ENCODE measurements at places on chromosomes 4 and X.

DNA sequence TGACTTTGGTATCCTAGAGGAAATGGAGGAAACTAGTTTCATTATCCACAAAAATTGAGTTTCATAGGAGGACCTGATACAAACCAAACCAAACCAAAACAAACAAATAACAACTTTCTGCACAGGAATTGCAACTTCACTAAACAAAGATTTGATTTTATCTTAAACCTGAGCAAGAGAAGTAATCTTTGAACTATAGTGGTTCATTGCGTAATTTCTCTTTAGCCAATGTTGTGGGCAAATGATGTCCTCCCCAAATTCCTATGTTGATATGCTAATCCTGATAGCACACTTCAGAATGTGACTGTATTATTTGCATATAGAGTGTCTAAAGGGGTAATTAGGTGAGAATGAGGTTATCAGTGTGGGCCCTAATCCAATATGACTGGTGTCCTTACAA, 102.4 kb downstream of the CAMK2D start:
- no peak for DNase-seq

GRCh38 chr4:88823058-88823919, 125.7 kb upstream of the NAP1L5 start:
- DNase-seq, result peak; percentile 34

- no peak for DNase-seq
Measured at GRCh38 chr4:15233264-15233597, 194.6 kb upstream of the C1QTNF7 start.

- DNase-seq, result no peak
Measured at GRCh38 chr4:107125496-107125895, 89.4 kb upstream of the DKK2 start.

DNA sequence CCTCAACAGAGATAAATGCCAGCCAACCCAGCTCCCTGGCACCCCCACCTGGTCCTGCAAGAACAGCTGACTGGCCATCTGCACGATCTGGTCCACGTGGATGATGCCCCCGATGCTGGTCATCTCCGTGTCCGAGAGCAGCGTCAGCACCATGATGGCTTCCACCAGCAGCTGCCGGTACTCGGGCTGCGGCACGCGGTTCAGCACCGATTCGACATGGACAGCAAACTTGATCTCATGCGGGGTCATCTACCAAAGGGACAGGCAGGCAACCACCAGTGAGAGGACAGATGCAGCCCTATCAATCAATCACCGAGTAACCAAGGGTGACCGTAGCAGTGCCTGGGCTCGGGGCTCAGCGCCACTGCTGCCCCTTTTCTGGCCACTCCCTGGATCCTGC, 89.8 kb downstream of the PHKA2 start:
- DNase-seq, result no peak

- no peak for DNase-seq
Measured at GRCh38 chr4:77805840-77806239, 13.3 kb downstream of the CNOT6L start.

DNA sequence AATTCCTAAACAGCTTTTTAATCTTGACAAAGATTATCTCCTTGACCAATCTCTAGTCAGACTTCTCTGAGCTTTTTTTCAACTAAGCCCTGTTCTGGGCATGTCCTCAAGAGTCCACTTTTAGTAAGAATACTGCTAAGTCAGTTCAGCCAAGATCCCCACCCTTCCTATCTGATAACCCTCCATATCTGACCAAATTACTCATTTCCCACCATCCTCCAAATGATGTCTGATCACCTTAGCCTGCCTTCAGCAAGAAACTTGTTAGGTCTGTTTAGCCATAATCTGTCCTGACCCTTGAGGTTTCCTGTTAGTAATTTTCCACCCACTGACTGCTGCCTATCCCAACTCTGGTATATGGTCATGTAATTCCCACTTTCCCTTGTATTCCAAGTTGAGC, 65.2 kb downstream of the FAM13A start:
- DNase-seq, result no peak

DNA sequence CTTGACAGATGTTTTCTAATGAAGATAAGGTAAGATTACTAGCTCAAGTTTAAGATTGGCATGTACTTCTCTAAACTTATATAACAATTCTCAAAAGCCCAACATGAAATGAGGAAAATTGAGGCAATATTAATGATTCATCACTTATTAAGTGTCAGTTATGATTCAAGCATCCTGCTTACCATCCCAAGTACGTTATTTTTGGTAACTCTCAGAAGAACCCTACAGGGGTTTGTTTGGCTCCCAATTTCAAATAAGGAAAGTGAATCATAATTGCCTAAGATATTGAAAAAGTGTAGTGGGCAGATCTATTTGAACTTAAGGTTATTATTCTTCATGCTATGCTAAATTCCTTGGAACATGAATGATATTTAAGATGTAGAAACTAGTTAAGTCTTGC, 387.9 kb upstream of the TENM3 start:
- no peak for DNase-seq

GRCh38 chrX:109920325-109920724, 82.6 kb upstream of the TMEM164 start:
- DNase-seq, result no peak

DNA sequence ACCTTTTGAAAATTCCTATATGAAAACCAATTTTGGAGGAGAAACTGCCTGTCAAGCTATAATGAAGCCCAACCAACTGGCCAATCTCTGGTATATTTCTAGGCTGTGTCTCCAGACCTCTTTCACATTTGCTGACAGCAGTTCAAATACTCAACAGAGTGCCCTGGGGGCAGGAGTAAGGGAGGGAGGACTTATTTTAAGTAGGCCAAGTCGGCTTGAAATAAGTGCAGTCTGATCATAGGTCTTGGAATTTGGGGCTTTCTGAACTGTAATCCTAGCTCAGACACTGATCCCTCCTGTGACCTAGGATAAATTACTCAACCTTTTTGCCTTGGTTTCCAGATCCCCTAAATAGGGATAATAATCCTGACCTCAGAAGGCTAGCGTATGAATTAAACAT, 59.4 kb upstream of the SLC7A11 start:
- no peak for DNase-seq

GRCh38 chrX:70025464-70025863, 24.3 kb downstream of the AWAT2 start:
- no peak for DNase-seq

GRCh38 chrX:18426004-18426320, 554 bp downstream of the CDKL5 start:
- DNase-seq, result no peak

DNA sequence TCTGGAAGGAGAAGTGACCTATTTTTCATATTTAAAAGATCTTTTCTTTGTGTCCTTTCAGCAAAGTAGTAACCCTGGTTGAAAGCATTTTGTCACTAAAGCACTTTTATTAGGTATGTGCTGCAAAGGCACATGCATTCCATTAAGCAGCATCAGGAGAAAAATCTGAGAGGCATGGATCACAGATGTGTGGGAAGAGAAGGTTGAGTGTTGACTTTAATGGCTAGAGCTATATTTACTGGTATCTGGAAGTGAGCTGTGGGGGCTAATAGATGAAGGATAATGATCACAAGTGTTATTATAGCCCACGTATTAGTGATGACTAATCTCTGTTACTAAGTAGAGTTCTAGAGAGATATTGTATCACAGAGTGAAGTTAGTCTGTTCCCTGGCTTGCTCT, 1520.7 kb downstream of the ARAP2 start:
- DNase-seq, result no peak

- DNase-seq, result no peak
Measured at GRCh38 chrX:79170476-79171035, 26.1 kb downstream of the GPR174 start.

DNA sequence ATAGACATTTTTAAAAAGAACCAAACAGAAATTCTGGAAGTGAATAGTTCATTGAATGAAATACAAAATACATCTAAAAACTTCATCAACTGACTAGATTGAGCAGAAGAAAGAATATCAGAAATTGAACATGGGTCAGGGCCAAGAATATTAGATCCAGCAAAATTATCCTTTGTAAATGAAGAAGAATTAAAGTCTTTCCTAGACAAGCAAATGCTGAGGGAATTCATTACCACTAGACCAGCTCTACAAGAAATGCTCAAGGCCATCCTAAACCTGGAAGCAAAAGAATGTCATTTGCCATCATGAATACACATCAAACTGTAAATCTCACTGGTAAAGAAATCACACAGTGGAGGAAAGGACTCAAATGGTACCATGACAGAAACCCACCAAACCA, 72.7 kb upstream of the RPL34 start:
- no peak for DNase-seq

DNA sequence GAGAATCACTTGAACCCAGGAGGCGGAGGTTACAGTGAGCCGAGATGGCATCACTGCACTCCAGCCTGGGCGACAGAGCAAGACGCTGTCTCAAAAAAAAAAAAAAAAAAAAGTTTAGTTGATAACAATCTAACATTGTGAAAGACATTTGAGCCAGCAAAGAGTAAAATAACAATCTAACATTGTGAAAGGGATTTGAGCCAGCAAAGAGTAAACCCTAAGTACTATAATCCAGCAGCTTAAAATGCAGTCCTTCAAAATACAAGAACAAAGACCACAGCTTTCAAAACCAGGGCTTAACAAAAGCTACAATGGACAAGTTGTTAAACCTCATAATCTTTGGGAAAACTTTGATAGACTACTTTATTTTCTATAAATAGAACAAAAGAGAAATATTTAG, 16.9 kb downstream of the MFAP3L start:
- DNase-seq, result no peak

- DNase-seq, result no peak
Measured at GRCh38 chrX:106249706-106250379, 81.7 kb downstream of the PWWP3B start.

- no peak for DNase-seq
Measured at GRCh38 chr4:88706574-88706973, 8.9 kb upstream of the NAP1L5 start.

Measured in stimulated activated CD8-positive, alpha-beta memory T cell treated with anti-CD3 and anti-CD28 coated beads, Interleukin-7, amount 100 ng/mL, for 48 hours (primary cell).